Left ventricle myocardium inferior (tissue), 1 donor: ENCODE measurements at places on chromosomes 11 and 22. TPM values are rescaled to one million over a fixed set of nuclear protein-coding genes. Genes with fewer than 3 reads are reported as not detected.
A peak's percentile ranks its signal among the peaks of the same experiment; 100 is the strongest.

- no peak for DNase-seq
Observed at GRCh38 chr11:21556926-21557325, 636.0 kb upstream of the ANO5 start.

USH1C gene
- not detected for total RNA-seq

GRCh38 chr22:37681556-37682049 lies 4.5 kb upstream of the NOL12 start:
- DNase-seq = peak; percentile 61

DNA sequence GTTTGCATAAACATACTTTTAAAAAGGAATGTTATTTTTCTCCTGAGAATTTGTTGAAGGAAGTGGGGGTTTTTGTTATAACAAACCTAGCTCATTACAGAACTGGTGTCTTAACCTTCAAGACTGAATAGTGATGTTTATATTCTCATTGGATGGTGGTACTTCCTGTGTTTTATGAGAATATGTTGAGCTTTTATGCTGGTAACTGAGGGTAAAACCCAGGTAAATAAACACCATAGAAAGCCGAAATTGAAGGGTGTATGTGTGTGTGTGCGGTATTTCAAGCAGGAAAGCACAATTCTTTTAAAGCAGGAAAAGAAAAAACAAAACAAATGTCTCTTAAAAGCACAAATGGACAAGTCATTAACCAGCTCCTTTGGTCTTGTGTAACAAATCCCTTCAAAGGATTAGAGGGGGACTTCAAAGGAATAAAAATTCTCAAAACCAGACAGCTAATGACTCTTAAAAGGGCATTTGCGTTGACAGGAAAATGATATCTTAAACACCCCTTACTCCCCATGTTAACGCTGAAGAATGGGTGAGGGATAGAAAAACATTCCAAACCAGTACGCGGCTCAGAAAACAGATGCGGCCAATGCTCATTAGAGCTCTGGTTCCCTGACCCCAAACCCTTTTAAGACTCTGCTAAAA lies 23.8 kb downstream of the LMO2 start:
- no peak for DNase-seq

DNA sequence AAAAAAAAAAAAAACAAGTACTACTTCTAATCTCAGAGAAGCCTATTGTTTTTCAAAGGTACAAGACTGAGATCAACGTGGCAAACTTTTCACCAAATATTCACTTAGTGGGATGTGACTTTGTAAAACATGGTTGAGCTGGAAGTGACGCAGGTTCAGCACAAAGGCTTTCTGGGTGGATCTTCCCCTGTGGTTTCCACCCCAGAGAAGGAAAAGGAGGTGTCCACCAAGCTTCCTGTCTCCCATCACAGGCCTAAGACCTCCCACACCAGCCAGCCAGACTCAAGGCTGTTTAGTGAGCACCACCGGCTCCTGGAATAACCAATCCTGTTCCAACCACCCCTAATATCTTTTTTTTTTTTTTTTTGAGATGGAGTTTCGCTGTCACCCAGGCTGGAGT lies 5.7 kb downstream of the TMEM184B start:
- peak; percentile 47 for DNase-seq

- no peak for DNase-seq
Observed at GRCh38 chr22:45632791-45633515, 38.7 kb upstream of the ATXN10 start.
